ENCODE measurements at places on chromosomes 11 and 22.

- no peak for DNase-seq
Observed at GRCh38 chr11:118939953-118940598, 14.3 kb upstream of the BCL9L start.

GRCh38 chr11:67045314-67045713 is 11.3 kb upstream of the RHOD start:
- no peak for DNase-seq

GRCh38 chr11:47928426-47928825 is 51.9 kb upstream of the PTPRJ start:
- DNase-seq, result no peak

- DNase-seq, result peak; percentile 9
Observed at GRCh38 chr11:47216121-47216798, 1.5 kb downstream of the DDB2 start.

GRCh38 chr11:30304620-30305019 is 18.3 kb upstream of the ARL14EP start:
- DNase-seq, result no peak

GRCh38 chr11:8693555-8693954 is 11.0 kb downstream of the RPL27A start:
- DNase-seq, result no peak

DNA sequence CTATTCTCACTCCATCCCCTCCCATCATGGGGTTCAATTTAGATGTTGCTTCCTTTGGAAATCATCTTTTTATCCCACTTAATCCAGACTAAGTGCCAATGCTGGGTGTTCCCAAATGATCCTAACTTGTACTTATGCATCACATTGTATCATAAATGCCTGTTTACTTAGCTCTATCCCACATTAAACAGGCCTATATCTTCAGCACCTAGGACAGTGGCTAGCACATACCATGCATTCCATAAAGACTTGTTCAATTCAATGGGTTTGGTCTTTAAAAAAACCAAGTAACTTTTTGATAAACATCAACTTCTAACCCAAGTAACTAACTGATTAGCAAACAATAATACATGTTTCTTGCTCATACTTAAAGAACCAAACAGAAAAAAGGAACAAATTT is 40.6 kb downstream of the RSF1 start:
- DNase-seq, result no peak

DNA sequence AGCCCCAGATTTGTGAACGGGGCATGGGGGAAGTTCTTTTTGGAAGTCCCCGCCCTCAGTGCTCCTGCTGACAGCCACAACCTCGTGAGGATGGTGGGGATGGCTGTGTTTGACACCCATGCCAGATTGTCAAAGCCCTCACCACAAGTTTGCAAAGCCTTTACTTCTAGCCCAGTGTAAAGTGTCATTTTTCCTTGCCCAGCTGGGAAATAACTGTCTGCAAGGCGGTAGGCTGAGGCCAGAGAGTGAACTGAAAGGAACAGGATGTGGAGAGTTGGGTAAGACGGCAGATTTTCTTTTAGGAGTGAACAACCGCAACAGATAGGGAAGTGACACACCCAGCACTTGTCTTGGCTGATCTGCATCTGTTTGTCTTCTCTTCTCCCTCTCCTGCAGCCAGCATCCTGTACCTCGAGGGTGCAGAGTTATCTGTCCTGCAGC is 13.6 kb downstream of the IL17RA start:
- DNase-seq, result no peak

- DNase-seq, result peak; percentile 78
Observed at GRCh38 chr11:63998558-63999348, 12.5 kb downstream of the OTUB1 start.
